Activated CD4-positive, alpha-beta T cell treated with anti-CD3 and anti-CD28 coated beads, Interleukin-2, amount 50 U/mL, for 4 hours (primary cell): ENCODE measurements at places on chromosomes 5 and 9.

DNA sequence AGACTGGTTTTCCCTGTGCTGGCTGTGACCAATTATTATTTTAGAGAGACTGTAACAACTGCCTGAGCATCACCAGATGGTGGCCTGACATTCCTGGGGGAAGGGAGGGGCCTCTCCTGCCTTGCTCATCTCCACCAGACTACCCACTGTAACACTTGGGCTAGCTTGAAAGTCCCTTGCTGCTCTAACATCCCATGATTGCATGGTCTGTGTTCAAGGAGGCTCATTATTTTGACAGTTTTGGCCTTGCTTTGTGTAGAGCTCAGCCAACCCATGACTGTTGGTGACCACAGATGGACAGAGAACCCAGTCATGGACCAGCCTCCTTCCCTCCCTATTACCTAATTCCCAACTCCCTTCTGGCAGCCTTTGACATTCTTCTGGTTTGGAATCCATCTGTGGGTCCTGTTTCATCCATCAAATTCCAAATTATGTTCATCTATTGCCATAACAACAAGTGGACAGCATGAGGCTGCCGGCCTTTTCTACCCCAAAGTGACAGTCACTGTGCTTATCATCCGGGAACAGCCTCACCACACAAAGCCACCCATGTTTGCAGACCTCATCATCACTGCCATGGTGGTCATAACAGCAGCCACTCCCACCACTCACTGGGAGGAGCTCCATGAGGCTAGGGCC lies 49.0 kb upstream of the ICE1 start:
- DNase-seq, result no peak

DNA sequence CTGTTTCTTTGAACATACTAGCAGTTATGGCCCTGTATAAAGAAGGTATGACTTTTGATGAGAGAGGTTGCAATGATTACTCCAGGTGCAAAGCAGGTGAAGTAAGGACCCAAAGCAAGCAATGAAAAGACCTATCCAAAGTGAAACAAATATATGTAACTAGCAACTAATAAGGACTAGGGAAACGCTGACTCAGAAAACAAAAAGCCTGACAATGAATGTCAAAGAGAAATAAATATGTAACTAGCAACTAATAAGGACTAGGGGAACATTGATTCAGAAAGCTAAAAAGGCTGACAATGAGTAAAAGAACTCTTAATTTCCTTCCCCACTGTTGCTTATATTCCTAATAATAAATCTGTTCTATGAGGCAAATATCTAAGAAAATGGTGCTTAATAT lies 43.1 kb downstream of the HMGCR start:
- DNase-seq, result no peak

DNA sequence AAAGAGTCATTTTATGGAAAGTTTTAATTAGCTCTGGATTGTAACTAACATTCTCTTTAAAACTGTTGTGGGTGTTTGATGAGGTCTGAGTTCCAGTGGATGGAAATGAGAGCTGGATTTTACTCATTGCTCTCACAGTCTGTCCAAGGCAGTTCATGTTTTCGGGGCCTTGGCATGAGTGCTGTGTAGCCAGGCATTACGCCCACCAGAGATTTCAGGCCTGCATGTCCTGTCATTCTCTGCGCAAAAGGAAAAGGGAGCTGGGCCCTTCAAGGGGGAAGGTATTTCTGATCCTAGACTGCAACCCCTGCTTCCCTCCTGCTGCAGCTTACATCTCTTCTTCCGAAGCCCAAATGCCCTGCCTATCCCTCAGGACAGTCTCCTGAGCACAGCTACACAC lies 499.6 kb upstream of the TRPC7 start:
- no peak for DNase-seq

GRCh38 chr5:142814122-142814521 lies 43.9 kb downstream of the ARHGAP26 start:
- DNase-seq, result no peak

GRCh38 chr9:37295178-37295577 lies 127.3 kb upstream of the GRHPR start:
- DNase-seq, result no peak
